ENCODE measurements at places on chromosomes 12 and 14.

- no peak for DNase-seq
These were observed 398.9 kb upstream of the CCDC196 start for GRCh38 chr14:66087231-66087630.

DNA sequence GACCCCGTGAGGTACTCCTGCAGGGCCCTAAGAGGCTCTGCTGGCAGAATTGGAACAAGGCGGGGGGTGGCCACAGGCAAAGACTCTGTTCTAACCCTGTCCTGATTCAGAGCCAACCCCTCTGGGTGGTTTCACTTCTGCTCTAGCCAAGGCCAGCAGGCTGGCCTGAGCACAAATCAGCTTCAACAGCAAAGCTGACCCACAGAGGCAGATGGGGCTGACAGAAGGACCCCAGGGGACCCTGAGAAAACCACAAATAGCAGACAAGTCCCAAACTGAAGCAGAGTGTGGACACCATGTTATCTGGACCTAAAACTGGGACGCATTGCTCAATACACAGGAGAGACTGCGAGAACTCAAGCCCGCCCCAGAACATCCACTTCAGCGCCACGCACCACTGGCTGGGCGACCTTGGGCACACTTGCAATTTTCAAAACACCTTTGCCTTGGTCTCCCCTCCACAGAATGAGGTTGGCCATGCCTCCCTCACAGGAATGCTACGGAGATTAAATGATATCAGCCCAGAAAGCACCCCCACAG lies 76.4 kb upstream of the DICER1 start:
- no peak for DNase-seq

DNA sequence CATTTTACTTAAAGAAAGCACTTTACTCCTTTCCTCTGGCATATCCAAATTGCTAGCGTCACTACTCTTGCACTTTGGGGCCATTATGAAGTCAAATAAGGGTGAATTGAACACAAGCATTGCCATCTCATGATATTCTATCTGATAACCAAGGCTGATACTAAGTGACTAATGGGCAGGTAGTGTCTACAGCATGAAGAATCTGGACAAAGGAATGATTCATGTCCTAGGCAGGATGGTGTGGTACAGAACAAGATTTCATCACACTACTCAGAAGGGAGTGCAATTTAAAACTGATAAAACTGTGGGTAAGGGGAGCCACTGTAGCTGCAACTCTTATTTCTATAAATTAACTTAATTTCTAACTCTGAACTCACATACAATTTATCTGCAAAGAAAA lies 7.7 kb upstream of the SLC6A15 start:
- DNase-seq, result no peak

- no peak for DNase-seq
These were observed 11.4 kb downstream of the DPF3 start for GRCh38 chr14:72882463-72882862.

DNA sequence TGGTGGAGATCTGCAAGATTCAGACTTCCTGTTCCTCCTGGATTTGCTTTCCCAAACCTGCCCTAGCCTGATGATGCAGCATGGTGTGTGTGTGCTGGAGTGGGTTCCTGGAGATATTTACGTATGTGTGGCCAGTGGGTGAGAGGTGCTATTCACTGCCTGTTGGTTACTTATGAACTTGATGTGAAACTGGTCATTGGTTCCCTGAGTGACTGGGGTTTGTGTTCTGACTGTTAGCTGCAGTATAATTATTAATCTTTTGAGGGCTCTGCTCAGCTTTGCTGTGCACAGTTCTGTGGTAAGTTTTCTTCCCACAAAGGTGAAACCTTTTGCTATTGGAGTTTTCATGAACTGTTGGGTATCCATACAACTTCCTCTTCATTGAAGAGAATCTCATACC lies 541.8 kb upstream of the FBXO33 start:
- DNase-seq, result no peak

DNA sequence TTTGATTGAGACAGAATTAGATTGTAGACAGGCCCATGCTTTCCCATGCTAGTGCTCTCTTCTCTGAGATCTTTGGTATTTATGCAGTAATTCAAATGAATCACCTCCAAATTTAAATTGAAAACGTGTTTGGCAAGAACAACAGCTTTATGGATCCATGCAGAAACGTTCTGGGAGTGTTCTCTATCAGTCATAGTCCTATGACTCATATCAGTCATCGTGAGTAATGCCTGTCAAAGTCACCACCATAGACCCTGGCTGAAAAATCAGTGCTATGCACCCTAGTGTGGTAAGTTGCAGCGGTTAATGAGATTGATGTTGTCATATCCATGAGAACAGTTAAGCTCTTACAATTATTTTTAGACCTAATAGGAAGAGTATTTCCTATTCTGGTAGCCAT lies 90.1 kb upstream of the FOXG1 start:
- no peak for DNase-seq

GRCh38 chr12:53966385-53967133 lies 6.4 kb upstream of the HOXC11 start:
- DNase-seq, result no peak

- no peak for DNase-seq
These were observed 4.2 kb upstream of the ARID4A start for GRCh38 chr14:58294201-58294600.

GRCh38 chr14:64656986-64657385 lies 47.2 kb upstream of the PLEKHG3 start:
- DNase-seq, result no peak

DNA sequence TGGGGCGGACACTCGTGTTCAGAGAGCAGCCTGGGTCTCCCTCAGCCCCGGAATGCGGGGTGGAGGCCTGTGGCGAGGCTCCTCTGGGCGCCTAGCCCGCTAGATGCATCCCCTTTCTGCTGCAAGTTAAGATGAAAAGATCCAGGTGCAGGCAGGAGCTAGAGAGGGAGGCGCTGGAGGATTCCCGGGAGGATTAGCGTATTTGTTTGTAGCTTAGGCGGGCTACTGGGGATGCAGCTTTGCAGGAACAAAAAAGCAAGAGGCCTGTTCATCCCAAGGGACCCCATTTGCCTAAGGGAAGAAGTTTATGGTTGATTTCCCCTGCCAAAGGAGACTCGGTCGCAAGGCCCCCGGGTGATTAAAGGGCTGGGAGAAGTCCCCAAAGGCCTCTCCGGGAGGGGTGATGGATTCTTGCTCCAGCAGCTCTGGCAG lies 824 bp downstream of the CCDC177 start:
- no peak for DNase-seq

DNA sequence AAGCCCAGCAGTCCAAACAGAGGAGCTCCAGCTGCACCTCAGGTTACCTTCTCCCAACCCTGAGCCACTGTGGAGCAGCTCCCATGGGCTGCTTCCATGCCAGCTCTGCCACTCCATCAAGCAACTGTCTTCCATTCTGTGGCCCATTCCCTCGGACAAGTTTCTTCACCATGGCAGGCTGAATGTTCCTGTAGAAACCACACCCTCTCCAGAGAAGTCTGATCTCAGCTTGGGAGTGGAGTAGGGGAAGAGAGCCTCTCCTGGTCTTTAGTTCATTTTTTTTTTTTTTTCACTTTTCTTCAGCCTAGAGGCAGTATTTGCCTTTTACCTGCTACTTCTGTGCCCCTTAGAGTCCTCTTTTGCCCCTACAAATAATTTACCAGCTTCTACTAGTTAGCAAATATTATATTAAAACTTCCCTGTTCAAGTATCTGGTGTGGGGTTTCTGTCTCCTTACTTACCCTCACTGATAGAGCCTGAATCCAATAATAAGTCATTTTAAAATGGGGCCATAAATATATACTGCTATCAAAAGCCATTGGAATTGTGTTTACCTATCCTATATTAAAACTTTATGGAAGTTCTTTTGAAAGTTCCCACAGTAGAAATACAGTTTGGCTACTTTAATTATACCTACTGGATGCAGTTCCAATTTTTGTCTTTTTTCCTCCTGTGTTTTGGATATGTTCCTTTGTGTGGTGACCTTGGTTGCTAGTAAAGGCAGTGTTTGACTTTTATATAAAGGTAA lies 11.7 kb upstream of the SLC17A8 start:
- DNase-seq, result no peak

- DNase-seq, result no peak
These were observed 42.7 kb downstream of the DBX2 start for GRCh38 chr12:45008211-45008610.

Measured in left renal cortex interstitium (tissue), 4 donors.